Regular cardiac myocyte (primary cell): ENCODE measurements at places on chromosomes 12 and 14. TPM values are rescaled to one million over a fixed set of nuclear protein-coding genes. Genes with fewer than 3 reads are reported as not detected.

Gene UNG
- 23.1 and 24.5 TPM in 2 replicates for total RNA-seq

Gene PRH2
- 0.19 TPM in 1 of 2 replicates, not detected in the other for total RNA-seq

Gene NELL2
- total RNA-seq: not detected in 2 replicates

Gene DNAL1
- 7.5 and 11.0 TPM in 2 replicates for total RNA-seq

Gene PTPRB
- total RNA-seq: 15.9 and 25.7 TPM in 2 replicates

Gene RPGRIP1
- not detected in 2 replicates for total RNA-seq

Gene SYNDIG1L
- total RNA-seq: under 0.01 TPM in 1 of 2 replicates, not detected in the other

Gene CCT2
- 224 and 435 TPM in 2 replicates for total RNA-seq

Gene SLC41A2
- 17.1 and 41.2 TPM in 2 replicates for total RNA-seq

Gene PLBD2
- total RNA-seq: 22.0 and 59.2 TPM in 2 replicates

Gene TMEM132C
- total RNA-seq: not detected in 2 replicates

Gene TAS2R20
- 1.2 and 4.2 TPM in 2 replicates for total RNA-seq

Gene SLC8A3
- under 0.01 and 0.56 TPM in 2 replicates for total RNA-seq
